ENCODE measurements at places on chromosomes 2 and 18.
A peak's percentile ranks its signal among the peaks of the same experiment; 100 is the strongest.

DNA sequence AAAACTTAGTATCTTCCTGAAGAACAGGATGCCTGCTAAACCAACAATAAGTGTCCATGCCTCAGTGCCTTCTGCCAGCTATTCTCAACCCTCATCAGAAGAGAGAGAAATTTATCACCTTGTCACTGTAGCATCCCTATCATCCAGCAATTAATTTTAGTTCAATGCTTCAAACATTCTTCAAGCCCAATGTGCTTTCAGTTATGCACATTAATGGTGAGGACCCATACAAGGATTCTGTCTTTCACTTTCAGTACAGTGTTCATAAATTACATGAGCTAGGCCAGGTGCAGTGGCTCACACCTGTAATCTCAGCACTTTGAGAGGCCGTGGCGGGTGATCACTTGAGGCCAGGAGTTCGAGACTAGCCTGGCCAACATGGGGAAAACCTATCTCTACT is 47.0 kb upstream of the MSH6 start:
- no peak for DNase-seq

GRCh38 chr18:7454429-7454828 is 112.7 kb upstream of the PTPRM start:
- DNase-seq, result no peak

DNA sequence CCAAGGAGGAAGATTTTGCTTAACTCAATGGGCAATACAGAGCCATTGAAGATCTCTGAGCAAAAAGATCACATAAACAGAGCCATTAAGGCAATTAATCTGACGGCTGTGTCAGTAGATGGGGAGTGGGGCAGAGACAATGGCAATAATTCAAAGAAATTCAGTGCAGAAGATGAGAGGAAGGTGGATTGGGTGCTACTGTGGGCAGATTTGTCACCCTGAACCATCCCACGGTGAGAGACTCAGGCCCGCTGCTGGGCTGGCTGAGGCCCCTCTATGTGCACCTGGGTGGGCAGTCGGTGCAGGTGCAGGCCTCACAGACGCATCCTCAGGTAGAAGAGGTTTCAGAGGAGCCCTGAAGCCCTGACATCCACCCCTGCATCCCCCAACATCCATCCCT is 458.6 kb downstream of the EIPR1 start:
- no peak for DNase-seq

DNA sequence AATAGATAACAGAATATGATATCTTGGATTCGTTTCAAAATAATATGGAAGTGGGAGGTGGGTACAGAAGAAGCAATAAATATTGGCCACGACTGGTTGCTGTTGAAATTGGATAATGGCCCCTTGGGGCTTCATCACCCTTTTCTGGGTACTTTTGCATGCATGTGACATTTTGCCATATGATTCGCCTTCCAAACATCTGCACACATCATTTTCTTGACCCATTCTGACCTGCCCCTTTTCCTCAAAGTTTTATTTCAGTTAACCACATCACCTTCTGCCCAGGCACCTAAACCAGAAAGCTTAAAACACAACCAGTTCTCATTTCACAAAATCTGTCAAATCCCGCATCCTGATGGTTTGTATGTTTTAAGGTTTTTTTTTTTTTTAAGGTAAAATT is 116.7 kb upstream of the AGAP1 start:
- DNase-seq, result no peak

- DNase-seq, result no peak
Observed at GRCh38 chr2:106596844-106597243, 109.7 kb downstream of the CD8B2 start.

- DNase-seq, result peak; percentile 68
Observed at GRCh38 chr18:79790996-79791972, 6.5 kb upstream of the KCNG2 start.

GRCh38 chr2:30645745-30646119 is 161.5 kb downstream of the CAPN13 start:
- DNase-seq, result no peak

DNA sequence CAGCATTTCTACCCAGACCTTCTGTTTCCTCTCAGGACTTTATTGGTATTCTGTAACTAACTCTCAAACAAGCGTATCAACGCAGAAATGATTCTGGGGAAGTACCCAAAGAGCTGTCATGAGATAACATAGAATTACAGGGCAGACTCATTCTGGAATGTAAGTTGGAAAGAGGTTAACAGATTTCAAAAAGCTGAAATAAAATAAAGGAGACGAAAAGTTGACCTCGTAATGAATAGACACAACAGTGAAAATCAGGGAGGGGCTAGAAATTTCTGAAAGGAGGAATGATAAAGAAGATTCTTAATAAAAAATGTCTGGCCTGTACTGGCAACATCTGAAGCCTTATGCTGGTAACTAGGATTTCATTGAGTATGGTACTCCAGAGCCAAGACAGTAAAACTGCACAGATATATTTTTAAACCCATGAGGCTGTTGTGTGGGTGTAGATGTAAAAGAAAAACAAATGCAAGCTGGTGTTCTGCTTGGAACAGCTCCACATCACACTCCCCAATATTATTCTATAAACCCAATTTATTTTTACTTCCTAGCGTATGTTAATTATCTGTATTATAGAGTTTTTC is 23.9 kb downstream of the RBMS1 start:
- DNase-seq, result no peak

DNA sequence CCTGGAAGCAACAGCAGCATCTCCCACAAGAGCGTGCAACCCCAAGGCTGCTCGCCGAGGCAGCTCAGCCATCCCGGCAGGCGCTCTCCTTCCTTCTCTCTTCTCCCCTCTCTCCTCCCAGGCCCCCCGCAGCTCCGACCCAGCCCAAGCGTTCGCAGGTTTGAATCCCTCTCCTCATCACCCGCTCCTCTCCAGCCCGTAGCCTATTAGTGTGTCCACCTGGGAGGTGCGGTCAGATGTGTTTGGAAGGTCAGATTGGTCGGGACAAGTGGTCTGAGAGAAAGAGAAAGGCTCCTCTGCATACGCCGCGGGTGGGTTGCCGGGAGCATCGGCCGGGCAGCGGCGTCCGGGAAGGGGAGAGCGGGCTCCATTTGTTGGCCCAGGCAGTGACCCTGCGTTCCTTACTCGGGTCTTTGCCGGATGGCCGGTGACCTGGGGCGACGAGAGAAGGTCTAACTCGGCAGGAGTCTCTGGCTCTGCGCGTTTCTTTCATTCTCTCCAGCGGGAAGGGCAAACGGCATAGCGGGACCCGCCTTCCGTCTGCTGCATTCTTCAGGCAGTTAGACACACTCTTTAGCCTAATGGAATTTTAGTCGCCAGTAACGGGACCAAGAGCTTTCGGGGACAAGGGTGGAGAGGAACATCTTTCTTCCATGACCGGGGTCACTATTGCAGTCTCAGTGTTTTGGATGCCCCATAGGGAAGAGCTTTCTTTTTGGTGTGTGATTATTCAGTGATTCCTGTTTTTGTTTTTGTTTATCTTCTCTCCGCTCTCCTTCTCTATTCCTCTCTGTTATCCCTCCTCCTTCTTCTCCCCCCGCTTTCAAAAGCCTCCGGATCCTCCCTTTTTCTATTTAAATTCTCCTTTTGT is 1.1 kb upstream of the TMEFF2 start:
- DNase-seq, result peak; percentile 51

GRCh38 chr18:76988031-76988826 is 144.4 kb downstream of the MBP start:
- DNase-seq, result peak; percentile 37

GRCh38 chr2:83633423-83633822 is 825.7 kb downstream of the SUCLG1 start:
- no peak for DNase-seq

- DNase-seq, result no peak
Observed at GRCh38 chr2:172613040-172613439, 57.1 kb downstream of the PDK1 start.

DNA sequence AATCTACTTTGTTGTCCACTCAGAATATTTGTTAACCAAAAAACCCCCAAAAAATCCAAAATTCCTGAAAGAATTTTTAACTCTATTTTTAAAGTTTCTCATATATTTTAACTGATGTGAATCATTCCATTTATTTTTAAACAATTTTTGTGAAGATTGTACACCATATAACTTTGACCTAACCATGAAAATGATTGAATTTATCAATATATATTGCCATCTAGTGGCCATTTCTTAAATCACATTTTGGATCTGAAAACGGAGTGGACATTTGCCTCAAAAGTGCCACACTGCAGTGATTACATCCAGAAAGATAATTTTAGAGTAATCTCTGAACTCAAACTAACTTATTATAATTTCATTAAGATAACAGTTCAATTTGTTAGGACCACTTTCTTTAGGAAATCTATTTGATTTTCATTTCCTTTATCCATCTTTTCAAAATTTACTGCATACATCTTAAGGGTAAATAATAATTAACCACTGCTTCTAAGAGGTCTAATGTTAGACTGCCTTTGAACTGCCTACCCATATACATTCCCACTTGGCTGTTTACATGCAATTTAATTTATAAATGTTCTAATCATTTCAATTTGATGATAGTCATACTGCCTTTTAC is 71.1 kb downstream of the DSC3 start:
- DNase-seq, result peak; percentile 10

DNA sequence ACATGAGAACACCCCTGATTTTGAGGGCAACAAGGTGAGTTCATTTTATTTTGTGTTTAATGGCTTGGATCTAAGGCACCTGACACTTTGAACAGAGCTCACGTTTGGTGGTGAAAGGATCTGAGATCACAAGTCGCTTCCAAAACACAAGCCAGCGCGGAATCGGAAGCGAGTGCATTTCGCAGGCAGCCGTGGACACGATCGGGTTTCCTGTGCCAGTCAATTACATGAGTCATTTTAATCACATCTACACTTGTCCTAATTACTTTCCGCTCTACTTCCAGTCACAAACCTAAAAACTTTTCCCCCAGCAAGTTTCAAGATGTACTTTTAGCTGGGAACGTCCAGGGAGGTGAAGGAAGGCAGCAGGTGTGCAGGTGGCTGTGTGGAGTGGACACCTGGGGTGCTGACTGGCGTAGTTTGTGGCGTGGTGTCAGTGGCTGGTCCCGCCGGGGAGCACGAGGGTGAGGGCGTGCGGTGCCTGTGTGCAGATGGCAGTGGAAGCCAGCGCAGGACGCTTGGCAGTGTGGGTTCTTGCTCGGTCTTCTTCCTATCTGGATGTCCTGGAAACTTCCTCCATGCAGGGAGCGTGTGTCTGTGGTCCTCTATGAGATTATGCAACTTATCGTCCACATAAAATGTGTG is 75.6 kb downstream of the DCDC2C start:
- no peak for DNase-seq

DNA sequence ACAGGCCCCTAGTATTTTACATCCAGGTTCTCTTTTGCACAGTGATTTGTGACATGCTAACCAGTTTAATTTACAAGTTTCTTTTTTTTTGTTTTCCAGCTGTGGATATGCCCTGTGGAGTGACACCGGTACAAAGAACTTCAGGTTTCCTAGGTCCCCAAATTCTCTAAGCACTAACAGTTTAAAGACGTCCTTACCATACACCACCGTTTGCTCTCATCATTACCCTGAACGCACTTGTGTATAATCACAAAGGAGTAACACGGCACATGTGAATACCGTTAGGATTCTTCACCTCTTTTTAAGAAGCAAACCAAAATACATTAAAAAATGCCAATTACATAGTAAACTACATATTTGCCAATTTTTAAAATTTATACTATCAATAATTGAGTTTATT is 853 bp downstream of the LANCL1 start:
- no peak for DNase-seq

GRCh38 chr18:22165049-22165602 is 4.3 kb upstream of the GATA6 start:
- no peak for DNase-seq

DNA sequence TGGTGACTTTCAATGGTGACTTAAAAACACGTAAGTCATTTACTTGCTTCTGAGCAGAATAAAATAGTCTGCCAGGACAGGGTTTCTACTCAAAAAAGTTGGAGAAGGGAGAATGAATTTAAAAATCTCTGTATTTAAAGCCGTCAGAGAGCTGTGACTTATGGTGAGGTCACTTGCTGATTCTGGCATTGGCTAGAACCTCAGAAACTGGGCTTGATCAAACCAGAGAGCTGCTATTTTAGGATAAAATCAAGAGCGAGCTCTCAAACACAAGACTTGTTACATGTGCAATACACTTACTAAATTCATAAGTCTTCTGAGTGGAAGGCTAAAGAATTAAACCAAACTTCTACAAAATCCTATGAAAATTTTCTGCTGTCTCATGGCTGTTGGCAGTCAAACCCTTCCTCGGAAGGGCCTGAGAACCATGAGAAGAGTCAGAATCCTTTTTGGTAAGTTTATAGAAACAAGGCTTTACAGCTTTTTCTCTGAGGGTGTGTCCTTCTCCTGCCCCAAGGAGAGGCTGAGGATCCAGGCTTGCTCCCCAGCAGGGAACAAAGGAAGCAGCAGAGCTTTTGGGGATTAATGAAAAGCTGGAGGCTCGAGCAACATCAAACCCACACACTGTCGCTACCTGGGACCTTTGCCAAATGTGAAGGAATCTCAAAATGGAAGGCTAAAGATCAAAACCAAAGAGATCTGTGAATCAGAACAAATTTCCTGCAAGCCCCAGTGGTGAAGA is 816.4 kb downstream of the SOCS6 start:
- no peak for DNase-seq

DNA sequence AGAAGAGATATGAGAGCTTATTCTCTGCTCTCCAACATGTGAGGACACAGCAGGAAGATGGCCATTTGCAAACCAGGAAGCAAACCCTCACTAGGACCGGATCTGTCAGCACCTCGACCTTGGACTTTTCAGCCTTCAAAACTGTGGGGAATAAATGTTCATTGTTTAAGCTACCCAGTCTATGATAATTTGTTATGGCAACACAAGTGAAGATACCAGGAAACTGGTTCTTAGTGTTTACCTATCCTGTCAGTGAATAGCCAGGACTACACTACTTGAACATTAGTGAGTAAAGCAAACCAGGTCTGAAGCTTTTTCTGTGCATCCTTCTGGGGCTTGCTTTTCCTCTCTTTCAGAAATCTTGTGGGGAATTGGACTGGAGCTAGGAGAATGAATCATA is 44.4 kb upstream of the BARD1 start:
- no peak for DNase-seq

DNA sequence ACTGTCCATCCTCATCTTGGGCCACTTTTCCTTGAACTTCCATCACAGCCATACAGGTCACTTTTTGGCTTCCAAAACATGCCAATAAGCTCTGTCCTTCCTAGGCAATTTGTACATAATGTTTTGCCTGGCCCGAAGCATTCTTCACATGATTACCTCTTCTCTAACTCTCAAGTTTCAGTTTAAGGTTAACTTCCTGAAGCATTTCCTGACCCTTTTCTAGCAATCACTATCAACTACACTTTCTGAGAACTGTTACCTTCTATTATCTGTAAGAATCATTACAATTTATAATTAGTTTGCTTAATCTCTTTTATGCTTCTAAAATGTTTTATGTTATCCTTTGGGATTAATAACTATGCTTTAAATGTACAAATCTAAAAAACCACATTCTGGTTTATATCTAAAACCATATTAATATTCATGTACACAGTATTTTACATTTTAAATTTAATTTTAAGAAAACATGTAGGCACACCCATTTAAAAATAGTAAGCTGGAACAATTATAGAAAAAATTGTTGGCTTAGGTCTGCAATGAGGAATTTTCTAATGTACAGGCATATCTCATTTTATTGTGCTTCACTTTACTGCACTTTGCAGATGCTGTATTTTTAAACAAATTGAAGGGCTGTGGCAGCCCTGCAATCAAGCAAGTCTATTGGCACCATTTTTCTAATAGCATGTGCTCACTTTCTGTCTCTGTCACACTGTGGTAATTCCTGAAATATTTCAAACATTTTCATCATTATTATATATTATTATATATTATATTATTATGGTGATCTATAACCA is 76.4 kb downstream of the C2orf74 start:
- no peak for DNase-seq
